Cardiac muscle cell (in vitro differentiated cells and primary cell): ENCODE measurements at places on chromosomes 4 and X. TPM values are rescaled to one million over a fixed set of nuclear protein-coding genes. Genes with fewer than 3 reads are reported as not detected.

ADGRA3 gene
- 32.2 and 41.1 TPM in 2 replicates for total RNA-seq

ARHGAP36 gene
- not detected in 2 replicates for total RNA-seq

SLIT2 gene
- 48.9 and 59.8 TPM in 2 replicates for total RNA-seq

PRR32 gene
- total RNA-seq, result 1.5 TPM in 1 of 2 replicates, not detected in the other

RHOH gene
- total RNA-seq, result not detected in 2 replicates

SSX4 gene
- total RNA-seq, result not detected in 2 replicates

F11 gene
- not detected in 2 replicates for total RNA-seq

NPY1R gene
- 8.0 and 13.1 TPM in 2 replicates for total RNA-seq

PHOX2B gene
- not detected in 2 replicates for total RNA-seq

CSAG2 gene
- total RNA-seq, result not detected in 2 replicates

CXCL3 gene
- not detected in 2 replicates for total RNA-seq

GABRA4 gene
- total RNA-seq, result 0.03 and 0.28 TPM in 2 replicates

HTN1 gene
- total RNA-seq, result not detected in 2 replicates

NLGN4X gene
- 6.9 and 9.5 TPM in 2 replicates for total RNA-seq

MAGEE2 gene
- total RNA-seq, result not detected in 2 replicates

SPOCK3 gene
- 2.1 and 4.6 TPM in 2 replicates for total RNA-seq

ZNF185 gene
- 10.3 and 11.7 TPM in 2 replicates for total RNA-seq

NRK gene
- total RNA-seq, result 0.12 and 0.53 TPM in 2 replicates

RXFP1 gene
- total RNA-seq, result not detected in 2 replicates

HSD17B13 gene
- 0.18 TPM in 1 of 2 replicates, not detected in the other for total RNA-seq

RHOXF1 gene
- 0.42 and 2.8 TPM in 2 replicates for total RNA-seq

SULT1E1 gene
- total RNA-seq, result not detected in 2 replicates

SLC9B2 gene
- total RNA-seq, result 15.8 and 19.1 TPM in 2 replicates

PLXNB3 gene
- total RNA-seq, result 0.48 and 0.85 TPM in 2 replicates

MAMLD1 gene
- 0.15 and 0.18 TPM in 2 replicates for total RNA-seq

TDO2 gene
- total RNA-seq, result 0.57 and 2.6 TPM in 2 replicates

HPGDS gene
- not detected in 2 replicates for total RNA-seq

SERPINA7 gene
- not detected in 2 replicates for total RNA-seq

GABRG1 gene
- total RNA-seq, result not detected in 2 replicates

PCDH18 gene
- total RNA-seq, result 6.6 and 9.8 TPM in 2 replicates

DMRTC1 gene
- 0.46 TPM in 1 of 2 replicates, not detected in the other for total RNA-seq

CCDC160 gene
- total RNA-seq, result 7.5 and 10.2 TPM in 2 replicates

PIR gene
- 3.4 and 4.5 TPM in 2 replicates for total RNA-seq

SGMS2 gene
- total RNA-seq, result 1.9 and 3.3 TPM in 2 replicates

EGF gene
- 3.7 and 11.0 TPM in 2 replicates for total RNA-seq

ATP8A1 gene
- 21.1 and 22.7 TPM in 2 replicates for total RNA-seq

NSUN7 gene
- 5.5 and 9.9 TPM in 2 replicates for total RNA-seq

GPR82 gene
- total RNA-seq, result not detected in 2 replicates

SULT1B1 gene
- total RNA-seq, result not detected in 2 replicates

SASH3 gene
- not detected in 2 replicates for total RNA-seq

VBP1 gene
- total RNA-seq, result 42.8 and 50.2 TPM in 2 replicates

SMIM10 gene
- total RNA-seq, result 2.4 and 2.6 TPM in 2 replicates

BANK1 gene
- total RNA-seq, result 0.04 and 0.27 TPM in 2 replicates

SSX3 gene
- not detected in 2 replicates for total RNA-seq

FAM241A gene
- total RNA-seq, result 1.7 and 2.3 TPM in 2 replicates

MAGEB17 gene
- total RNA-seq, result 0.11 TPM in 1 of 2 replicates, not detected in the other

CLIC2 gene
- 0.06 TPM in 1 of 2 replicates, not detected in the other for total RNA-seq
